Activated CD4-positive, alpha-beta T cell treated with anti-CD3 and anti-CD28 coated beads, Interleukin-2, Interleukin-4, amounts not matched to agents 100 ng/mL and 50 ng/mL, durations not matched to agents 16 hours and 8 hours (primary cell): ENCODE measurements at places on chromosomes 11 and 22.

GRCh38 chr11:83069441-83070043, 2.2 kb downstream of the RAB30 start:
- no peak for DNase-seq

- DNase-seq = no peak
Measured at GRCh38 chr11:73753938-73754337, 6.9 kb downstream of the RAB6A start.

DNA sequence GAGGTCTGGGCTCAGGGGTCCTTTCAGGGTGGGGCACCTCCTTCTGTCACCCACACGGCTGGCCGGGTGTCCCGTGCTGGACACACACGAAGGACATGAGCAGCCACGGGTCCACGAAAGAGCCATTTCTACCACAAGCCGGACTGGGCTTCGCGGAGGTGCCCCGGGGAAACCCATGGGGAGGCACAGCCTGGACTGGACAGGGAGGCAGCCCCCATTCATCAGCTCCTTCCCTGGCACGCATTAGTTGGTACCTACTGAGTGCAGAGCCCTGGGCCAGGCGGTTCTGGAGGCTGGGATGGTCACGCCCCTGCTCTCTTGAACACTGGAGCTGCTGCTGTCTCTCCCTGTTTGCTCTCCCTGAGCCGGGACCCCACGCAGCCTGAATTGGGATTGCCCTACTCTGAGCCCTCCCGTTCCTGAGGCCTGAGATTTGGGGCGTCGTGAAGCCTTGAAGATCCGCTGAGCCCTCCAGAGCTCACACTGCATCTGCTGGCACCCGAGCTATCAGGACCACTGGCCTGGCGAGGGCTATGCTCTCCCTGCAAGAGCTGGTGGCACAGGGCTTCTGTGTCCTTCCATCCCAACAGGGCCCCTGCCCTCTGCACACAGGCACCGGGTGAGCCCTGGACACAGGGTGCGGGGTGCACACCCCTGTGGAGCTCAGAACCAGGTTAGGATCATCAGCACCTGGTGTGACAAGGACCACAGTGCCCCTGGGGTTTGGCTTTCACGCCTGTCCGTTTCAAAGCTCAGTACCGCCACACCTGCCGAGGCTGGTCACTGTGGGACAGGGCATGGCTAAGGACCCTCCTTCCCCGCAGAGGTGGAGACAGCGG, 84.6 kb downstream of the MYEOV start:
- no peak for DNase-seq

- no peak for DNase-seq
Measured at GRCh38 chr11:117145393-117145761, 1.3 kb downstream of the PAFAH1B2 start.

DNA sequence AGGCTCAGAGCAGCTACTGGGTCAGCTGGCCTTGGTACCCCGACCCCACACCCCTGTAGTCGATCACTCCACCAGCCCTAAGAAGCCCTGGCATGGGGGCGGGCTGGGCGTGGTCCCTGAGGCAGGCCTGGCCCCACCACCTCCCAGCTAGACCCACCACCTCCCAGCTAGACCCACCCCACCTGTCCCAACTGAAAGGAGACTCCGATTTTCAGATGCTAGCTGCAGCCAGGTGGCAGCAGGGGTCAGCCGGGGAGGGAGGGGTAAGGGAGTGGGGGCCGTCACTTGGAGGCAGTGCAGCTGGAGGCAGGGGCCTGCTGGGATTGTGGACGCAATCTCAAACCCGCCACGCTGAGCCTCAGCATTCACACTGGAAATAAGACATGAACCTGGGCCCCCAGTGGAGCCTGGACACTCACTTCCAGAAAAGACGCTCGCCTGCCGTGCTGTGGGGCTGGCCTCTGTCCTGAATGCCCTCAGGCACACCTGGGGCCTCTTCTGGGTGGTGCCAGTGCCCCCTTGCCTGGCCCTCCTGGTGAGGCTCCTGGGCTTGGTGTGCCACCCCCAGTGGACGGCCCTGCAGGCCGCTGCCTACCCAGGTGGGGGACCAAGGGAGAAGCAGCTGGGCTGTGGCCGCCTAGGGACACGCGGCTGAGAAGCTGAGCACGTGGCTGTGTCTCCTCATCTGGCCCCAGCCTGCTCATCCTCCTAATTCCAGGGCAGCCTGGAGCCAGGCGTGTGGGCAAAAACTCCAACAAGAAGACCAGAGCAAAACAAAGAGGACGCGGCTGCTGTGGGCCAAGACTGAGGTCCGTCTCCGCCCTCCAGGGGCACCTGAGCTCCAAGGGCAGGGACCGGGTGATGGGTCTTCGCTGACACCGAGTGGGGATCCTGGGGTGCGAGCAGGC, 26.7 kb downstream of the OSBPL5 start:
- no peak for DNase-seq

DNA sequence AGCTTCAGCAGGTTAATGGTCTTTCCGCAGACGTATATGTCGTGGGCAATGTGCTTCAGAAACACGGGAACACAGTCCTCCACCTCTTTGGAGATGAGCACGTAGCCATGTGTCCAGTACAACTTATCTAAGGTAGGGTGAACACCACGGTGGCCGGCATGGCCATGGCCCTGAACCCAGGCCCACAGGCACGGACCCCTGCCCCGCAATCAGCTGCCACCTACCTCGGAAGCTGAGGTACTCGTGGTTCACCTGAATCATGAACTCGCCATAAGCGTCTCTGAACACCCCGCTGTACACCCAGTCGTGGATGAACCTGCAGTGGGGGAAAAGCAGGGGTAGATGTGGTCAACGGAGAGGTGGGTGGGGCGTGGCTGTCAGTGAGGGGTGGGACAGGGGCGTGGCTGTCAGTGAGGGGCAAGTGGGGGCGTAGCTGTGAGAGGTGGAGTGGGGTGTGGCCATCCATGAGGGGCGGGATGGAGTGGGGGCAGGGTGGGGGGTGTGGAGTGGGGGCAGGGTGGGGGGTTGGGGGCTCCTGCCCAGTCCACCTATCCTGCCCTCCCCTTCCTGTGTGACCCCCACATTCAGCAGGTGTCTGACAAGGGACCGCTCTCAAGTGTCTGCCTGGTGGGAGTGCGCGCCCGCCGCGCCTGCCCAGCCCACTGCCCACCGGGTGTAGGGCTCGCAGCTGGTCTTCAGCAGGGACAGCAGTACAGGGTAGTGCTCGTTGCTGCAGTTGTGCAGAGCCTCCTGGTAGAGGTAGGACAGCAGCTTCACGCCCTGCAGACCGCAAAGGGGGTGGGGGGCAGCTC, 18.6 kb downstream of the TUBGCP6 start:
- no peak for DNase-seq

DNA sequence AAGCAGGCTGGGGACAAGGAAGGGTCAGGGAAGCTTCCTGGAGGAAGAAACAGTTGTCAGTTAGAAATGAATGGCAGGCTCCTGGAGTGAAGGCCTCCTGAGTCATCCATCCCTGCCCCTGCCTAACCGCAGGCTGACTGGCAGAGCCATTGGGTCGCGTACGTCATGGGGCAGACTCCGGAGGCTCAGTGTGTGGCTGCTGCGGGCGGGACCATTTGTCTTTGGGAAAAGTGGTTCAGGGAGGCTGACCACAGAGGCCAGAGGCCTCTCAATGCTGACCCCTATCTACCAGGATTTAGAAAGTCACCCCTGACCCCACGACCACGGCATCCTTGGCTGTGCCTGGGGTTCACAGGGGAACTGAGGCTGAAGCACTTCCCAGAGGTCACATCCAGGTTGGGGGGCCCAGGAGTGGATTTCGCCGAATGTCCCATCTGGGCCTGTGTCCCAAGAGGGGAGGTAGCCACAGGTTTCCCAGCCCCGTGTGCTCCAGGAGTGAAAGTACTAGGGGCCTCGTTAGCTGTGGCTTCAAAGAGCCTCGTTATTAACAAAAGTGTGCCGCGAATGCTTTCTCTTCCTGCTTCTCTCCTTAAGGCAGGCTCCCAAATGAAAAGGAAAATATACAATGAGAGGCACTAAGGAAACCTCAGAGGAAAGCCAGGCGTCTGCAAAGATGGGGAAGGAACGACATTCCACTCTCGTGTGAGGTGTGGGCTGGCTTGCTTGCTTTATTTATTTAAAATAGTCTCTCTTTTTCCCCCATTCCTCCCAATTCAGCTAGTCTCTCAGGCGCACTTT, 58.9 kb downstream of the FLRT1 start:
- DNase-seq = no peak

DNA sequence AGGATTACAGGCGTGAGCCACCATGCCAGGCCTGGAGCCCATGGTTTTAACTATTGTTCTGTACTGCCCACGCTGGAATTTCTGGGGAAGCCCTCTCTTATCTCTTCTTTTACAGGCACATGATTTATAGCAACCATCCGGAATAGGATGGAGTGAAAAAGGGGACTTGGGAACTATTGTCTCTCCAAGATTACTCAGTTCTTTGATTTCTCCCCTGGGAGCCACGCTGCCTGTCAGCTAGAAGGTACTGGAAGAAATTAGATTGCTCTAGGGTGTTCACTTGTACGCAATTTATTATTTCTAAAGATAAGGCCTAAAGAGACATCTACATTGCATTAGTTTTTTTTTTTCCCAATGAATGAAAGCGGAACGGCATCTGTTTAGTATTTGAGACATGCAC, 65.6 kb upstream of the PTPRJ start:
- no peak for DNase-seq

GRCh38 chr11:48007677-48008076, 27.3 kb downstream of the PTPRJ start:
- DNase-seq = no peak

GRCh38 chr11:126438691-126439090, 83.2 kb downstream of the ST3GAL4 start:
- no peak for DNase-seq

GRCh38 chr11:117716521-117717440, 80.2 kb downstream of the DSCAML1 start:
- DNase-seq = no peak

GRCh38 chr11:44519989-44520737, 45.3 kb upstream of the CD82 start:
- DNase-seq = no peak

- DNase-seq = no peak
Measured at GRCh38 chr11:74755395-74755995, 6.8 kb downstream of the RNF169 start.

- DNase-seq = no peak
Measured at GRCh38 chr22:31618057-31618456, 44.0 kb downstream of the PISD start.

- no peak for DNase-seq
Measured at GRCh38 chr11:35031867-35032266, 107.1 kb upstream of the CD44 start.

GRCh38 chr11:122853971-122854446, 15.7 kb downstream of the CRTAM start:
- peak; percentile 73 for DNase-seq

GRCh38 chr11:111624608-111625007, 22.4 kb downstream of the SIK2 start:
- DNase-seq = no peak

DNA sequence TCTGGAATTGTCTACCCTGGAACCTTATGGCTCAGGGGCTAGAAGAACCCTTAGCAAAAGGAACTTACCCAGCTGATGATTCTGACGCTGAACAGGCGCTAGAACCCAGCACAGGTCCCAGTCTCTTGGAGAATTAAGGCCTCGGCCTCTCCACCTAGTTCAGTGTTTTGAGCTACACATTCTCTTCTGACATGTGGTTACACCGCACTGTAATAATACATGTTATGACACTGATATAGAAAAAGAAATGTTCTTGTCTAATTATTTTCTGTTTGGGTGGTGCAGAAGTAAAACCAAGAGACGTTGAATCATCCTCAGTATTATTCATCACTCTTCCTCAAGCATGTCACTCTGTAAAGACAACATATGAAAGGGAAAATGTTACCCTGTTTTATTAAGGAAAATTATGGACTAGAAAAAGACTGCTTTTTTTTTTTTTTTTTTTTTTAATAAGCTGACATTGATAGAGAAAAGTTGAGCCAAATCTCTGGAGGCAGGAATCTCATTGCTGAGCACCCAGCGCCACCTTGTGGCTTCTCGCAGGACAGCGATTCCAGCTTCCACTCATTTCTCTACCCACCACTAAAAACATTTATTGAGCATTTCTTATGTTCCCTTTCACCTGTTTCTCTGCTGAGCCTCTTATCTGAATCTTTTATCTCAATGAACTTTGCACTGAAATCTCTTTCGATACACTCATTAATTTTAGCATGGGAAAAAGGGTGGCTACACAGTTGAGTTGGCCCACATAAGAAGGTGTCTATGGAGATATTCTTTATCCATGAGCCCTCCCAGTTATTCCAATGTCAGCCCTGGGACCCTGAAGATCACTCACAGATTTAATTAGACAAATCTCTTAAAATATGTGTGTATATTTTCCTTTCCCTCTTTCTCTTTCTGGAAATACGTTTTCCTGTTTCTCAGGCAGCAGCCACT, 12.6 kb upstream of the APLNR start:
- peak; percentile 60 for DNase-seq
